Neural progenitor cell (in vitro differentiated cells): ENCODE measurements at places on chromosomes 16 and 17.

- no peak for DNase-seq
These were observed 12.4 kb downstream of the CCDC47 start for GRCh38 chr17:63760771-63761539.

GRCh38 chr17:6421700-6422604 lies 13.0 kb downstream of the AIPL1 start:
- DNase-seq = peak; percentile 92

GRCh38 chr17:44187131-44187899 lies 543 bp downstream of the TMUB2 start:
- DNase-seq = no peak

- no peak for DNase-seq
These were observed 19.1 kb upstream of the PHKG2 start for GRCh38 chr16:30728899-30729672.

DNA sequence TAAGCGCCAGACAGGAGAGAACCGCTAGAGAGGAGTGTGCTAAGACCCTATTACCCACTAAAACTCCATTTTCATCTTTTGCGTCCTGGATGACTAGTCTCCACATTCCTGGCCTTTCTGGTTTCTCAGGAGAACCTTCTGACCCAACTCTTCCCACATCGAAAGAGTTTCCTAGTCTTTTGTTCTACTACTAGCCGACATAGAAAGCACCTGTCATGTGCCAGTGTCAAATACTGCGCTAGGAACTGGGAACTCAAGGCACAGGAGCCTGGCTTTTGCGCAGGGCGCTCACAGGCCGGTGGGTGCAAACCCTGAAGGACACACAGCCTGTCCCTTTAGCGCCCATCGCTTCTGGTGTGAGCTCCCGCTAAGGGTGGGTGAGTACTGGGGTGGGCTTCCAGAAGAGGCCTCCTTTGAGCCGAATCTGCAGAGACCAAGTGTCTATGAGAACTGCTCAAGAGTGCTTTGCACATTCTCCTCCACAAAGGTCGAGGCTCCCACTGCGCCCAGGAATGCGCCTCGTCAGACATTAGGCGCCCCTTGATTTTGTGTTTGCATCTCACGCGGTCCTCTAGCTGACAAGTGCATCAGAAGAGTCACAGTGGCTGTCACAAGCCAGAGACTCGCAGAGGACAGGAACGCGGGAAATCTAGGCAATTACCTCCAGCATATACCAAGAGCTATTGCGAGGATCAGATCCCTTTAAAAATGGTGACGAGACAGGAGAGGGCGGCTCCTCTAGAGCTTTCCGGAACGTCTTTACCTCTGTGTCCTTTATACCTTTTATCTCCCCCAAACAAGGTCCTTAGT lies 2.0 kb upstream of the PSMB3 start:
- peak; percentile 75 for DNase-seq

GRCh38 chr16:88810912-88811768 lies 588 bp downstream of the APRT start:
- DNase-seq = peak; percentile 77

GRCh38 chr17:58363457-58364185 lies 11.6 kb upstream of the SUPT4H1 start:
- no peak for DNase-seq

GRCh38 chr17:49993423-49994060 lies 1.5 kb downstream of the DLX3 start:
- DNase-seq = peak; percentile 76
